Astrocyte of the cerebellum (primary cell): ENCODE measurements at places on chromosomes 5 and 9.
A peak's percentile ranks its signal among the peaks of the same experiment; 100 is the strongest.

DNA sequence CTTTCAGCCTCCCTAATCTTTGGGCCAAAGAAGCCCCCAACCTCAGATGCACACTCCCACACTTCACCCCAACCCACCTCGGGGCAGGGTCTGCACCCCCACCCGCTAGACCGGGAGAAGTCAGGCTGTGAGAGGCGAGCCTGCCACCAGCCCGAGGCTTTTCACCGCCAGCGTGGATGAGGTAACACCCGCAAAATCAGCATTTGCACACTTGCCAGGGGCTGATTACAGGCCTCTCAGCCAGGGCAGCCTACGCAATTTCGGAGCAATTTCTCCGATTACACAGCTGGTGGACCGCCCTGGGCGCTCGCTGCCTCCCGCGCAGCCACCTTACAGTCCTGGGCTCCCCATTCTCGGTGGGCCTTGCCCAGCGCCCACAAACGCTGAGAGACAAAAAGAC lies 68.5 kb downstream of the FOXD1 start:
- DNase-seq = no peak

DNA sequence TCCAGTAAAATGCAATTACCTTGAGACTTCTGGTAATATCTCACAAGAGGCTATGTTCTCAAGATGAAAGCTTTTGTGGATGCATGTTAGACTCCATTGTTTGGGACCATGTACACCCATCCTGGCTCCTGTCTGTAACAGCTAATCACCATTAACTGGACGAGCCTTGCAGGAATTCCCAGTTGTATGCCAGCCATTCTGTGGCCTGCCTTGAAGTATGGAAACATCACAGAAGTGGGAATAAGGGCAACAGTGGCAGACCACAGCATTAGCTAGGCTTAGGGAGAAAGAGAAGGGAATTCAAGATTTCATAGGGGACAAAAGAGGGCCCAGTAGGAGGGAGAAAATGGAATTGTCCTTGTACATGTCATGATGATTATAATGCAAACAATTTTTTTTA lies 79.0 kb downstream of the RORB start:
- DNase-seq = no peak

DNA sequence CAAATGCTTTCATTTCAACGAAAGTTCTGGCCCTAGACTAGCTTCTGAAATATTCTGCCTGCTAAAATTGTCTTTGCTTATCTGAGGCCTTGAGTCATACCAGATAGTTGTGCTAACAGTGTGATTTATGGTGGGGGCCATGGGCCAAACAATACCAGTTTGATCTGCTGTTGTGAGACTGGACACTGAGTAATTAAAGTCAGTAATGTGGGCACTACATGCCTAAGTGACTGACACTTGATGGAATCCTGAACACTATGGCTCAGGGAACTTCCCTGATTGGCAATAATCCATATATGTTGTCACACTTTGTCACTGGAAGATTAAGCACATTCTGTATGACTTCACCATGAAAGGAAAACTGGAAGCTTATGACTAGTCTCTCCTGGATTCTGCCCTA lies 127.6 kb upstream of the CYLC2 start:
- DNase-seq = no peak

GRCh38 chr5:128673970-128674369 lies 135.9 kb upstream of the FBN2 start:
- DNase-seq = no peak

DNA sequence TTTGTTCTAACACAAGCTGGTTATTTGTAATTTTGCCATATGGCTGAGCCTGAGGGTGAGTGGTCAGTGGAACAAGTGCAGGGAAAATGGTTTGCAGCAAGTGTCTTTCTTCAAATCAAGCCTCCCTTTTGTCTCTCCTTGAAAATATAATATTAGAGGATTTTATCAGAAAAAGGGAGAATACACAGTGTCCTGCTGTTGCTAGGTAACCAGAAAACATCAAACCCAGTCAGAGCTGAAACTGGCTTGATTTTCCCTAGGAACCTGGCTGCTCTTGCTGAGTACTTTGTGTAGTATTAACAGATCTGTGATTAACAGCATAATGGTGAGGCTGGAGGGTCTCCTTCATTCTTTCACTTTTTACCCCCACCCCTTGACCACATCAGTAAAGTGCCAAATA lies 314.0 kb downstream of the ARHGEF28 start:
- no peak for DNase-seq

DNA sequence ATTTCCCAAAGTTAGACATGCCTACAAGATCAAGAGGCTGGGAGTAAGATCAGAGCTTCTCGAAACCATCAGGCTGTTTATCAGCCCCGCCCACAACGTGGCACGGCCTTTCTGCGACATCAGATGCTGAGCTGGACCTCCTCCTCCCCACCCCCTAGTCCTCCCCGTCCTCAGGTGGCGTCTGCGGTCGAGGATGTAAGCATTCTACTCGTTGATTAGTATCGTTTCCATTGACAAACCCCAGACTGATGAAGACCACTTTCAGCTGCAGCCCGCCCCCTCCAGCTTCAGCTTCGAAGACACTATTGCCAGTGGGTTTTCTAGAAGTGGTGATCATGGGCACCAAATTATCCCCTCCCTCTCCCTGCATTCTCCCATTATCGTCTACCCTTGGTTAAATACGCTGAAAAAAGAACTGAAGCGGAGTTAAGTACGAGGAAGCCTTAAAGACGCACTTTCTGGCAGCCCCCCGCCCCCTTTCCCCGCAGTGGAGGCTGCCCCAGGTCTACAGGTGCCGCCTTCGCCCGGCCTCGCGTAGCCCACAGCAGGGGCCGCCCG lies 1.1 kb downstream of the PPIC start:
- peak; percentile 1 for DNase-seq

GRCh38 chr9:124532897-124533296 lies 25.7 kb upstream of the NR5A1 start:
- no peak for DNase-seq

DNA sequence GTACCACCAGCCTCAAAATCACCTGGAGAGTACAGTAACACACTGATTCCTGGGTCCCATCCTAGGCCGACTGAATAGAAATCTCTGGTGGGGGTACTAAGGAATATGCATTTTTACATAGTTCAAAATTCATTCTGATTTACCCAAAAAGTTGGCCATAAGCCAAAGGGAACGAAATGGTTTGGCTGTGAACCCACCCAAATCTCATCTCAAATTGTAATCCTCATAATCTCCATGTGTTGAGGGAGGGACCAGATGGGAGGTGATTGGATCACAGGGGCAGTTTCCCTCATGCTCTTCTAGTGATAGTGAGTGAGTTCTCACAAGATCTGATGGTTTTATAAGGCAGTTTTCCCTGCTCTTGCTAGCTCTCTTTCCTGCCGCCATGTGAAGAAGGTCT lies 31.1 kb downstream of the MEGF9 start:
- DNase-seq = no peak

GRCh38 chr9:7342736-7343135 lies 456.8 kb downstream of the DMAC1 start:
- DNase-seq = no peak

DNA sequence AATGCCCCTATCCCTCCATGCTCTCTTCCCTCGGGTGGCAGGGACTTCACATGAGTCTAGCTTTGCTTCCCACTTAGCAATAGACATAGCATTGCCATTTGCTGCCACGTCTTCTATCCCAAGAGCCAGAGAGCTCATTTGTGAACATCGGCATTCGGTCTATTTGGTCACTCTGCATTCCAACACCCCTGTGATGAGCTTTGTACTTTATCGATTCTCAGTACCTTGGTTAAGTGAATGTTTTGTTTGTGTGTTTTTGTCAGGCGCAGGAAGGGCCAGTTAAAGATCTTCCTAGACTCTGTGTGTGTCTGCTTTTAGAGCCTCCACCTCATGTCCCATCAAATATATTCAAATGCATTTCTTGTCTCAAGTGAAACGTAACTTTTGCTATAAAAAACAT lies 141.7 kb downstream of the TARS1 start:
- no peak for DNase-seq
